ENCODE measurements at places on chromosomes 2 and 18.

DNA sequence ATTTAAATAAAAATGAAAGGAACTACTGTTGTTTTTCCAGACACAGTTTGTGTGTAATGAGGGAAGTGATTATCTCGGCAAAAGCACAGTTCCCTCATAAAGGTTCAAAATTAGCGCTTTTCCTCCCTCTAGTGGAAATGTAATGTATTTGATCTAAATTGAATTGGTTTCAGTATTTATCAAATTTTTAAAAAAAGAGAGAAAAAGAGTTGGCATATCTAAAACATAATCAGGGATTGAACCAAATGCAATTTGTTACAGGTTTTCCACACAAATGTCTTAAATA is 37.5 kb downstream of the CMPK2 start:
- no peak for DNase-seq

GRCh38 chr2:158635961-158636601 is 159.0 kb upstream of the DAPL1 start:
- no peak for DNase-seq

GRCh38 chr2:174771631-174772471 is 7.6 kb upstream of the CHRNA1 start:
- DNase-seq, result no peak

DNA sequence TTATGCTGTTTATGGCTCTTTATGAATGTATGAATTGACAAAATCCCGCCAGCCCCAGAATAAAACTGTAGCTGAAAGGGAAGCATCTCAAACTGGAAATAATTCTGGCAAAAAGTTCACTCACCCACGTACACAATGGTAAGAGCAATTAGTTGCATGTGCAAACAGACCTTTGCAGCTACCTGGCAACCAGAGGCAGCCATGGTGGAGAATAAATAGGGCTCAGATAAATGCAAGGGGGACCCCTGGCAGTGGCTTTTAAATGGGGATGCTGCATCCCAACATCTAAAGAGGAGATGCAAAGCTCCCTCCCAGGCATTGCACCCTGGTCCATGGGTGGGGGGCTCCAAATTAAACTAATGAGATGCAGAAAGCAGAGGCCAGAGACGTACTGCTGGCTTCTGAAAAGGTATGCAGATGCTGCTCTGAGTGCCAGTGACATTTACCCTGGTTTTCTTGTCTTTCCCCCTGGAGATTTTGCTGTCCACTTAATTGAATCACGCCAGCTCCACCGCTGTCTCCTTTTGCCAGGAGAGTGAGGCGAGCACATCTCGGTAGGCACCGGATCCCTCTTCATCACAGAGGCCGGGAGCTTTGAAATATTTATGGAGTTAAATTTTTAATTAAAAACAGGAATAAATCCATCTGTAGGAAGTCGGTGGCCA is 126.6 kb upstream of the NRP2 start:
- DNase-seq, result no peak

GRCh38 chr2:40360652-40361051 is 91.2 kb downstream of the SLC8A1 start:
- DNase-seq, result no peak

- no peak for DNase-seq
These were observed 95.2 kb downstream of the CAMKMT start for GRCh38 chr2:44456946-44457345.

DNA sequence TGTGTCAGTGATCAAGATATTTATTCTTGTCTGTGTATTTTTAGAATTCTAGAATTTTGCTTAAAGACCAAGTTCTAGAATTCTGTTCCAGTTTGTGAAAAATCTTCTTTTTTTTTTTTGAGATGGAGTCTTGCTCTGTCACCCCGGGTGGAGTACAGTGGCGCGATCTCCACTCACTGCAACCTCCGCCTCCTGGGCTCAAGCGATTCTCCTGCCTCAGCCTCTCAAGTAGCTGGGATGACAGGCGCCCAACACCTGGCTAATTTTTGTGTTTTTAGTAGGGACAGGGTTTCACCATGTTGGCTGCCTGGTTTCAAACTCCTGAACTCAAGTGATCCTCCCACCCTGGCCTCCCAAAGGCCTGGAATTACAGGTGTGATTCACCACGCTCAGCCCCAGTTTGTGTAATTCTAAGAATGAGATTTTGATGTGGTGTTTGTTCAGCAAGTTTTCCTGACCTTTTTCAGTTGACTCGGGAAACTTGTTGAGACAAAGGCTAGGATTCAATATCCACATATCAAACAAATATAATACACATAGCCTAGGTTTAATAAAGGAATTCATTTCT is 3.6 kb downstream of the EIF5B start:
- no peak for DNase-seq

DNA sequence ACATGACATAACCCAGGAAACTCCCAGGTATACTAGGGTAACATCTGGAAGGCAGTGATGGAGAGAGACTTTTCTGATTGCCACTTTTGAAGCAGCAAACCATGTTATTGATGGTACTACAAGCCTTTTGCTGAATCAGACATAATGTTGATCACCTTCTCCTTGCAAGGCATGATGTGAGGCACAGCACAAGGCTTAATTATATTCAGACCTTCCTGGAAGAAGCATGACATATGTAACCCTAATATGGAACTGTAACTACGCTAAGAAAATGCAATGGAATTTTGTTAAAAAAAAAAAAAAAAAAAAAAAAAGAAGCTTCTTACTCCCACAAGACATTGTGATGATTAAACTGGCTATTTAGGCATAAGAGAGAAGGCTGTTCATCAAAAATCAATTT is 145.4 kb downstream of the ALK start:
- no peak for DNase-seq

DNA sequence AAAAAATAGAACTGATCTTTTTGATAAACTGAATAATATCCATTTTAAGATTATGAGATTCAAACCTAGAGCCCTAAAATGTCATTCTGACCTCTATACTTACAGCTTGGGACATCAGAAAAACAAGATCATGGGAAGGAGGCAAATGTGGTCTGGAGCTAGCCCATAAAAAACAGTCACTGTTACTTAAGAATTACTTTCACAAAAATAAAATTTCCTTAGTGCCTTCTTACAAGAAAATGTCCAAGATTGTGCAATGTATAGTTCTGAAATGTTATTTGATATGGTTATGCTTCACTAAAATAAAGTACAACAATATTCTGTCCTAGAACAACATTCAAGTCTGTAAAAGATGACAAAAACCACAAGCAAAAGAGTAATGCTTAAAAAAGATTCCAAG is 247.6 kb downstream of the DYM start:
- DNase-seq, result no peak
